Non-pigmented ciliary epithelial cell (primary cell): ENCODE measurements at places on chromosomes 5 and 9.

- DNase-seq: no peak
These were observed 35.8 kb upstream of the PIP5K1B start for GRCh38 chr9:68669218-68669617.

GRCh38 chr5:111134087-111134486, 41.9 kb downstream of the WDR36 start:
- DNase-seq: no peak

DNA sequence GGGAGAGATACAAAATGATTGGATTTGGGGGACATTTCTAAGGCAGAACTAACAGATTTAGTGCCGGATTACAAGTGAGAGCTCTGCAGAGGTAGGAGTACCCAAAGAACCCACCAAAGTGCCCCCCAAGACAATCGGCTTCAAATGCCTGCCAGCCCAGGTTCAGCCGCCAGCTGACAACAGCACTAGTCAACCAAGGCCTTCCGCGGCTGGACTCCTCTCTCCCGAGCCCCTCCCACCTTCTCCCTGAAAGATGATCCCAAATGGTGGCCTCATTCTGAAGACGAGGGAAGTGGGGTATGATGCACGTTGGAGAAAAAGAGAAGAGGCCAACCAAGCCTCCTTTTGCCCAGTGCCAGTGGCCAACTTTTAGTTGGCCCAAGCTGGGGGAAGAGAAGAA, 210.4 kb upstream of the SLC30A5 start:
- no peak for DNase-seq

GRCh38 chr9:81377320-81377719, 312.0 kb downstream of the TLE1 start:
- no peak for DNase-seq

DNA sequence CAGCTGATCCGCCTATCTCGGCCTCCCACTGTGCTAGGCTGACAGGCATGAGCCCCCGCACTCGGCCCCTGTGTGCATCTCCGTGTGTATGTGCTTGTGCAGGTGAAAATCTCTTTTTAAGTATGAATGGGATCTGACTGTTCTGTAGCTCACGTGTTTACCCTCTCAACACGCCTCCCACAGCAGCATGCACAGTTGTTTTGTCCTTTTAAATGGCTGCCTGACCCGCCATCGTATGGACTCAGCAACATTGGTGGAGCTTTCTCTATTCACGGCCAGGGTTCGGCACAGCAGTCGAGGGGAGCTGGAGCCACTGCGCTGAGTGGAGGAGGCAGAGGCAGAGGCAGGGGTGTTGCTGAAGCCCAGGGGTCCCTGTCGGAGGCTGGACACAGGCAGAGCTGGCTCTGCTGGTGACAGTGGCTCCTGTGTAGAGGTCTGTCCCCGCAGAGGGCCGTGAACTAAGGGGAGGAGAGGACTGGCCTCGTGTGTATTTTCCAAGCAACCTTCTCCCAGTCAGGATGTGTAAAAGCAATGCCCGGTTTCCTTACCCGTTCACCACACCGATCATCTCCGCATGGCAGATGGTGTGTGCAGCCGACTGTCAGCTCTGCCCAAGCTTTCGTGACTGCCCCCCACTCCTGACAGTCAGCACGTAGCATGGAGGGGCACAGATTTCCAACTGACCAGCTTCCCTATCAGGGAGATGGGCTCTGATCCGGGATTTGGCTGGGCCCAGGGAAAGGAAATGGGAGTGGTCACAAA, 37.3 kb downstream of the MRPL36 start:
- DNase-seq: no peak

DNA sequence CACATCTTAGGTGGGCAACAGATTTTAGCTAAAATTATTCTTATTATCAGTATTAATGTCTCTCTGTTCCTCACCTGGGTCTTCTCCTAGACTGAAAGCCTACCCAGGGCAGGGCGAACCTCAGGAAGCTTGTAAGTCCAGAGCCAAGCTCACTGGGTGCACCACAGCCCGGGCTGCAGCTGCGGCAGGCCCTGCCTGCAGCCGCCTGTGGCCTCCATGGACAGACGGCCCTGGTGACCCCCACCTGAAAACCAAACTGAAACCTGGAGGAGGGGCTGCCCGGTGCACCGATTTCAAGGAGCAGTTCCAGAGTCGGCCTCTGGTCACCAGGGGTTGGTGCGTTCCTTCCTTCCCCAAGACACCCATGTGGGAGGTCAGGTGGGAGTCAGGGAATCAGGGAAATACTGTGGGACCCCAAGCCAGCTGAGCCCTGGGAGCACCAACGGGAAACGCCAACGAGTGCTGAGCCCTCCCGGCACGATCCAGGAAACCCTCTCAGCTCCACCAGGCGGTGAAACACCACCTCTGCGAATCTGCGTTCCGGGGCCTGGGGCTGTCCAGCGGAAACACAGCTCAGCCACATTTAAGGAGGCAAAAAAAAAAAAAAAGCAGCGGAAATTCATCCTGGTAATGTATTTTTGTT, 68.6 kb upstream of the PPP1R26 start:
- no peak for DNase-seq

DNA sequence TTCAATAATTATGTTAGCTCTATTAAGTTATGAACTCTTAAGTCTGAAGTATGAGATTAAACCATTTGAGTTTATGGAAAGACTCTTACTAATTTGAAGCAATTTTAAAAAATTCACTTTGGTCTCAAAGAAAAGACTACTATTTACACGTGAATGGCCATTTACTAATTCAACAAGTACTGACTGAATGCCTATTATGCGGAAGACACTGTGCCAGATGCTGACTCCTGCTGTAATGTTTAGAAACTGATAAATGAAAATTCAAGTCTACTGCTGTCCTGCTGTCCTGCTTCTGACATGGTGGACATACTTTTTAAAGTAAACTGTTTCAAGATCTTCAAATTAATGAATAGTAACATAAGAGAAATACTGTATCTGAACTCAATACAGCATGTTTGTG, 116.2 kb downstream of the MPDZ start:
- DNase-seq: no peak
